ENCODE measurements at places on chromosomes 3 and 15.
A peak's percentile ranks its signal among the peaks of the same experiment; 100 is the strongest.

GRCh38 chr15:38532728-38533127, 31.9 kb downstream of the RASGRP1 start:
- DNase-seq = no peak

DNA sequence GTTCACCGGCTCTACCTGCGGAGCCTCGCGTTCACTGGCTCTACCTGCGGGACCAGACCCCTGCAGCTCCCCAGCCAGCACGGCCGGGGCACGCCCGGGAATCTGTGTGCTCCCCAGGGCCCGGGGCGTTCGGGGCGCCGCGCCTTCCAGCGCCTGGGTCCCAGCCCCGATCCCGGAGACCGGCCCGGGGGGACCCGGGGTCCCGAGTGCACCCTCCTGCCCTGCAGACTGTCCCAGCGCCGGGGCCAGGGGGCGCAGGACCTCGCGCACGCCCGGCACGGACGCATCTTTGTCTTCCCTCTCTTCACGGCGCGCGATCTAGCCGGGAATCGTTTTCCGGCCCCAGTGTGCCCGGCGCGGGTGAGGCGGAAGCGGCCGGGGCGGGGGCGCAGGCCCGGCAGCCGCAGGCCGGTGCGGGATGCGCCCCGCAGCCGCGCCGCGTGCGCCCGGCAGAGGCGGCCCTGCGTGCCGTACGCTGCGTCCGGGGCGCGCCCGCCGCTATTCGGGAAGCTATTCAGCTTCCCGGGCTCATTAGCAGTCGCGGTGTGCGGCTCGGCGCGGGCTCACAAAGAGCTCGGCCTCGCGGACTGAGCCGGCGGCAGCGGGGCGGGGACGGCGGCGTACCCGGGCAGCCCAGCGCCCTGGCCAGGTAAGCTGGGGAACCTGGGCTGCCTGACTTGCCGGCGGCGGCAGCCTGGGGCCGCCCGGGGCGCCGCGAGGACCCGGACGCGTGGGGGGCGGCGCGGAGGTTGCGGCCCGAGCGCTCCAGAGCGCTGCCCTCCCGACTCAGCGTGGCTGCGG, at the start of gene APBA2:
TSS of gene APBA2 (plus strand) at position 345 of the 801 bp plus-strand sequence. CDS start 167,911 bp downstream, outside the sequence.
- DNase-seq = peak; percentile 16

- DNase-seq = no peak
Measured at GRCh38 chr3:14775563-14775962, 43.2 kb upstream of the FGD5 start.

GRCh38 chr3:33746416-33747116, 28.5 kb upstream of the CLASP2 start:
- DNase-seq = no peak

GRCh38 chr3:45987368-45988291, 8.0 kb downstream of the FYCO1 start:
- DNase-seq = no peak

DNA sequence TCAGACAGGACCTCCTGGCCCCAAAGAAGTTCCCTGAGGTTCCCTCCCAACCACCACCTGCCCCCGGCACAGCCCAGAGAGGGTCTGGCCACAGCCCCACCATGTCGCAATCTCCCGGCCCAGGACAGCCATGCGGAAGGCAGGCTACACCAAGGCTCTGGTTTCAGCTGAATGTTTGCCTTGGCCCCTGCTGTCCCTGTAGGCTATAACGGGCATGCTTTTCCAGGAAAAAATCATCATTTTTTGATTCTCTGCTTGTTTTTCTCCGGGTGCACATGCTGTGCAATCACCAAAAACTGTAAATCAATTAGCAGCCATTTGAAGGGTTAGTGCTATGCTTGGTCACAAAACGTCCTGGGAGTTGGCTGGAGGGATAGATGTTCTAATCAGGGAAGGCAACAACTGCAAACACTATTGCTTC, 142.7 kb upstream of the IGF1R start:
- no peak for DNase-seq

DNA sequence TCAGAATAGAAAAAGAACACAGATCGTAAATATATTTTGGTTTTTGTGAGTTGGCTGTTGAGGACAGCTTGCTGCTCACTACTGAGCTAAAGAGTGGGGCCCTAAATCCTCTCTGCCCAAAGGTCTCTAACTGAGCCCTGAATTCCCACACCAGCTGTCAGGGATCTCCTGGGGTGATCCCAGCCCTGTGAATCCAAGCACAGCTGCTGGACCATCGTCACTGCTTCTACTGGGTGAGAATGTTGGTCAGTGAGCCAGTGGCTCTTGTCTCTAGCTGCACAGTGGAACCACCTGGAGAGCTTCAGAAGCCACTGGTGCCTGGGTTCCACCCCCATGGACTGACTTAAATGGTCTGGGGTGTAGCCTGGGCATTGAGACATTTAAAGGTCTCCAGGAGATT, 90.5 kb upstream of the IL12A start:
- no peak for DNase-seq

DNA sequence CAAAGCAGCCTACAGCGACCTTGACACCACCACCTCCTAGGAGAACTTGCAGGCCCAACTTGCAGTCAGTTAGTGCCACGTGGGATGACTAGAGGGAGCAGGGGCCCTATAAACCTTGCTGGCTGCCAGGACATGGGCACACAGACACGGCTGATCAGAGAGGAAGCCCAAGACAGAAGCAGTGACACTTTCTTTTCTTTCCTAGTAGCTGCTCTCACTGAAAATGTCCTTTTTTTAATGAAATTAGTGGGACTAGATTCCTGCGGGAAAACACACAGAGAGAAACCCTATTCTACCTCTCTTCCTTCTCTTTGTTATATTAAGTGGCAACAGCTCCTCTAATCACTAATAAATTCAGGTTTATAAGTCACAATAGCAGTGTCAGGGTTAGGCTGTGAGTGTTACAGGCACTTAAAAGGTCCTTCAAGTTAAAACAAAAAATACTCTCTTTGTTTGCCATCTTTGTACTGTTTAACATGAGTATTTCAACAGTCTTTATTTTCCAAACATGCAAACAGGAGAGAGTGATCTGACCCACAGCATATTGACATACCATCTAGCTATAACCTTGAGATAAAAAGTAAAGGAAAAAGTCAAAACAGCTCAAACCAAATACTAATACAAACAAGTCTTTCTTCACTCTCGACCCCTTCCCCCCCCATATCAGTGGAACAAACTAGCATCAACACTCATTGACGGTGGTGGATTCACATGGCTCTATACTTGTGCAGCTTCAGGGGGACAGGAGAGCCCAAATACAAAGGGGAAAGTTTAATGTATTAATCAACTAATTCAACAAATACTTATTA, 2.1 kb upstream of the TMEM212 start:
- DNase-seq = no peak

DNA sequence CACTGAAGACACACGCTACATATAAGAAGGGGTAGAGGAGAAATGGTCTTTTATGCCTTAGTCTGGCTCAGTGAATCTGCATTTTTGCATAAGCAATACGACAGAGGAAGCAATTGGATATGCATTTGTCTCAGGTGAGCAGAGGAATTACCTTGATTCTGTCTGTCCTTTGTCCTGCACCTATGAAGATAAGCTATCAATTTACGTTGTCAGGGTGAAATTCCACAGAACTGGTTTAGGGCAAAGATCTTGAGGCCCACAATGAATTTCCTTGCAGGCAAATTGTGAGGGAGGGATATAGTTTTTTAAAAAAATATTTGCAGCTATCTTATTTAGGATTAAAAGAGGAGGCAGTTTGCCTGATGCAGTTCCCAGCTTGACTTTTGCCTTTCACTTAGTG, 31.6 kb upstream of the MASP1 start:
- no peak for DNase-seq

GRCh38 chr15:52308446-52309153, 13.0 kb upstream of the MYO5C start:
- no peak for DNase-seq

GRCh38 chr3:133547432-133548041, 25.9 kb upstream of the CDV3 start:
- no peak for DNase-seq
